Vagina (tissue), 2 donors: ENCODE measurements at places on chromosomes 13 and 19.
A peak's percentile ranks its signal among the peaks of the same experiment; 100 is the strongest.

DNA sequence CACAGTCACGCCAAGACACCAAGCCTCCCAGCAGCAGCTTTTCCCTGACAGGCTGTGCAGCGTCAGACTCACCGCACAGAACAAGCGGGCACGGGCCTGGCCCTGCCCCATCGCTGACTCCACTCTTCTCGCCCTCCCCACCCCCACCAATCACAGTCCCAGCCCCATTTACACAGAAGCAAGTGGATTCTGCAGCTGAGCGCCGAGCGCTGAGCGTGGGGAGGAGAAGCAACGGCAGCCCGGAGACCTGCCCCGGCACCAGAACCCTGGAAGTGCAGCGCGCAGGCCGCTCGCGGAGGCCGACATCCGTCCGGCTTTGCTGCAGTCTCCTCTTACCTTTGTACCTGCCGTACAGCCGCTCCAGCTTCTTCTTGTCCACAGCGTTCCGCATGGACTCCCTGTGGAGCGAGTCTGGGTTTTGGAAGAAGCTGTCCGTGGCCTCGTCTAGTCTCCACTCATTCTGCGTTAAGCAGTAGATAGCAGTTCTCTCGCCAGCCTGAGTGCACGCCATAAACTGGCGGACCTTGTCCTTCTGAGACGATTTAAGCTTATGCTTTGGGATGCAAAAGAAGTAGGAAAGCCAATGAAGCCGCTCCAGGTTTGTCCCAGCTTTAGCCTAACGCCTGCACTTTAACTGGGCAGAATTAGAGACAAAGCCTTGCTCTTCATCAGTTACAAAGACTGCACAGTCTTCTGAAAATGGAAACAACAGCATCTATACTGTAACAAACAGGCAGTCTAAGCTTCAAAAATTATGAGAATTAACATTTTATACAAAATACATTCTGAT is 6.8 kb downstream of the DCUN1D2 start:
- DNase-seq, result no peak

DNA sequence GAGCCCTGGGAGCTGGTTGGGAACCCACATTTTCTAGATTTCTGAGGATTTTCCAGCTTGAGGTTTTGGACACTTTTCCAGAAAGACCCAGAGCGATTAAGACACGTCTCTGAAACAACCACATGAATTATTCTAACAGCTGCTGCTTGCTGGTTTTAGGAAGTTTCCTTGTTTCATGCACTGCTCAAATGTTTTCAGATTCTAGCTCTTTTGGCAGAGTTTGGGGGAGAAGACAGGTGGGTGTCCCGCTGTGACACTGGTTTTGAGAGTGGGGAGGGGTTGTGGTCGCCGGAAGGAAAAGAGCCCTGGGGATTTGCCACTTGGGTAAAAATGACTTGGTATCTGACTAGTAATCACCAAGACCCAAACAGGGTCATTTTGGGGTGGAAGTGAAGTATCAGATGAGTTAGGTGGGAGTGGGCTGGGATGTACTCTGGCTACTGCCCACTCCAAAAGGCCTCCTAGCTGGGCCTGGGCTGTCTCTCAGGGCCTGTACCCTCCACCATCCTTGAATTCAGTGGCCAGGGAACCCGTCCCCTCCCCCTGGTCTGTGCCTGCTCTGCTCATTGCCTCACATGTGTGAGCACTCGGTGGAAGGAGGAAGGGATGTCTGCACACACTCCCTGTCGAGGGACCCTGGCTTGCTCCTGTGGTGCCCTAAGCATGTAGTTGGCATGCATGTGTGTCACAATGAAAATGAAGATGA is 13.2 kb downstream of the GATAD2A start:
- no peak for DNase-seq

DNA sequence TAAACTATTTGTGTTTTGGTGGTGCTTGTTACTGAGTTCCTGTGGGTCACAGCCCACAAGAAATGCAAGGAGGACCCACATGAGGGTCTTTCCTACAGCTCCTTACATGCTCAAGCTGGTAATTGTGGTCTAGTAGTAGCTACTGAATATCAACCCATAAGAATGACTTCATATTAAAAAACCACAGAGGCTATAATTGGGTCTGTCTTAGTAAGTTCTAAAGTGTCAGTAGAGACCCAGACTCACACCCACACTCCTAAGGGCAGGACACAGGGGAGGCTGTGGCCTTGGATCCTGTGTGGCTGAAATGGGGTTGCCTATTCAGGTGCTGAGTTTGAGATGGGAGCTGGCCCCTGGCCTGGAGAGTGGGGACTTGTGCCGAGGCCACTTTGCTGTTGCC is 19.6 kb downstream of the TFDP1 start:
- no peak for DNase-seq

- DNase-seq, result no peak
Measured at GRCh38 chr19:17687857-17688784, at the start of gene UNC13A. Gene UNC13A (minus strand): TSS chr19:17688354. CDS start chr19:17688199, 155 bp downstream.

- peak; percentile 90 for DNase-seq
Measured at GRCh38 chr19:30791088-30791487, 418.9 kb downstream of the ZNF536 start.

GRCh38 chr13:41547251-41548000 is 90.1 kb downstream of the RGCC start:
- DNase-seq, result no peak

DNA sequence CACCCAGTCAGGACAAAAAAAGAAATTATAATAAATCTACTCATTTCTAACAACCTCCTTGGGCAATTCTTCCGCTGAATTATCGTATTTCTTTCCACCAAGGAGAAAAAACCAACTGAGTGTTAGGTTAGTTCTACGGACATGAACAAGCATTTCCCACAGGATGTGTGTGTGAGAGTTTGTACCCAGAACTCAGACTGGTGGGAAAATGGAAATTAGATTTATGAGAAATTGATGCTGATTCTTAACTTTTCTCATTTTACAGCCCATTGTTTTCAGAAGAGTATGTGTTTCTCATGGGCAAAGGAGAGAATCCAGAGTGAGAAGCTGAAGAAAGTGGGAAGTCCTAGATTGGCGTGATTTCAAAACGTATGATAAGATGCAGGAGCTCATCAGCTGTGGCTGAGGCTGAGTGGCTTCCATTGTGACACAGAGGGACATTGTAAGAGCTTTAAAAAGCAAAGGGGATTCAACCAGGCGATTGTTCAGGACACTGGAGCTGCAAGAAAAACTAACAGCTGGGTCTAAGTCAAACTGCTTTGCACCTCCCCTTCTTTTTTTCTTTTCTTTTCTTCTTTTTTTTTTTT is 184.7 kb upstream of the ARGLU1 start:
- no peak for DNase-seq

DNA sequence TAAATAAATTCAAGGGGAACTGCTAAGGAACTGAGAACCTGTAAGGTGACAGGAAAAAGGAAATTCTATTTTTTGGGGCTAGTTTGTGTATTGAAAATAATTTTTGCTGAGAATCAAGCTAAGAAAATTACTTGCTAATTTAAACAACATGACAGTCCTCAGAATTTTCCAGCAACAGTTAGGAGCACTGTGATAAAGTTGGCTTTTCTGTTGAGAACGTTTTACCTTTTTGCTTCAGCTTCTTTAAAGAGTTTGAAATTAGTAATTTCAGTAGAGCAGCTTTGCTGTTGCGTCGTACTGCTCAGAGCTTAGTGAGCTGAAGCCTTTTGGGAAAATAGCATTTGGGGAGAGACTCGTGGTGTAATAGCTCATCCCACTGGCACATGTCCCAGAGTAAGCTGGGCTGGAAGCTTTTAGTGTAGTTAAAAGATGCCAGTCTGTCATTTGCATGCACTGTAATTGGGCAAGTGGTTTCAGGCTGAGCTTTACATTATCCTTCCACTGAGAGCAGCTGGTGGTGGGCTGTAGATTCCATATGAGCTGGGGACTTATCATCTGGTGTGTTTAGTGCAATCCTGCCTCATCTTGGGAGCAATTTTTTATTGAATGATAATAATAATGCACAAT is 69.8 kb downstream of the LRCH1 start:
- no peak for DNase-seq

GRCh38 chr19:43596842-43597461 is 557 bp downstream of the ZNF576 start:
- no peak for DNase-seq

DNA sequence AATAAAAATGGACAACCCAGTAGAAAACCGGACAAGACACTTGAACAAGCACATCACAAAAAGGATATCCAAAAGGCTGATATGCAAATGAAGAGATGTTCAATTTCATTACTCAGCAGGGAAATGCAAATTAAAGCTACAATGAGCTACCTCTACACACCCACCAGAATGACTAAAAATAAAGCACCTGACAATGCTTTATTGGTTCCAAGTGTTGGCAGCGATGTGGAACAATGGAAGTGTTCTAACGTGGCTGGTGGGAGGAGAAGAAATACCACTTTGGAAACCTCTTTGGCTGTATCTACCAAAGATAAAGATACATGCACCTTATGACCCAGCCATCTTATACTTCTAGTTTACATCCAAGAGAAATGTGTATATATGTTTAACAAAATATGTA is 3.7 kb upstream of the ACP7 start:
- DNase-seq, result no peak

GRCh38 chr13:57045826-57046546 is 94.7 kb upstream of the PRR20A start:
- DNase-seq, result no peak

GRCh38 chr19:30590596-30591229 is 218.5 kb downstream of the ZNF536 start:
- no peak for DNase-seq

DNA sequence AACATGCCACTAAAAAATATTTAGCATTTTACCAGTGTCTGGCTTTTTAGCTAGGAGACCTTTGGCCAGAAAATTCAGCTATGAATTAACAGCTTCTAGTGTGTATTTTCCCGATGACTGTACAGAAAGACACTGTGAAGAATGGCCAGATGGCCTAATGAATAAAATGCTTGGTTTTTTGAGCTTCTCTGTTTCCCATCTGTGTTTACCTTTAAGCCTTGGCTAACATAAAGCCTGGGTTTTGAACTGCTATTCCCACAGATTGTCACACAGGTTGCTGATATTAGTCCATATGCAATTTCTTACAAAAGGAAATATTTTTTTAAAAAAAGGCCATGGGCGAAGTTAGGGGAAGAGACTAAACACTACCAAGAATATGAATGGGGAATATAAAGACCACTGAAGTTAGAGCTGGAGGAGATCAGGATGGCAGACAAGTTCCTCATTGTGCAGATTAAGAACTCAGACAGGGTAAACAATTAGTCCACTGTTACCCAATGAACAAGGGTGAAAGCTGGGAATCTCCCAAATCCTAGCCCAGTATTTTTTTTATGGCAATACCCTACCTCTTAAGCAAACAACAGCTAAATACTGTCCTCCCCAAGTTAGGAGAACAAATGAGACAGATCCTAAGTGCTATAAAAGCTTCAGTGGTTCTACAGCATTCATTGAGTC is 95.1 kb downstream of the DCT start:
- no peak for DNase-seq

GRCh38 chr13:106597186-106597585 is 29.2 kb upstream of the ARGLU1 start:
- no peak for DNase-seq

- DNase-seq, result no peak
Measured at GRCh38 chr13:111640006-111640405, 319.6 kb downstream of the TEX29 start.

- DNase-seq, result no peak
Measured at GRCh38 chr13:45137526-45137925, 17.2 kb downstream of the GTF2F2 start.

- no peak for DNase-seq
Measured at GRCh38 chr13:88257706-88258105, 586.5 kb downstream of the SLITRK5 start.

DNA sequence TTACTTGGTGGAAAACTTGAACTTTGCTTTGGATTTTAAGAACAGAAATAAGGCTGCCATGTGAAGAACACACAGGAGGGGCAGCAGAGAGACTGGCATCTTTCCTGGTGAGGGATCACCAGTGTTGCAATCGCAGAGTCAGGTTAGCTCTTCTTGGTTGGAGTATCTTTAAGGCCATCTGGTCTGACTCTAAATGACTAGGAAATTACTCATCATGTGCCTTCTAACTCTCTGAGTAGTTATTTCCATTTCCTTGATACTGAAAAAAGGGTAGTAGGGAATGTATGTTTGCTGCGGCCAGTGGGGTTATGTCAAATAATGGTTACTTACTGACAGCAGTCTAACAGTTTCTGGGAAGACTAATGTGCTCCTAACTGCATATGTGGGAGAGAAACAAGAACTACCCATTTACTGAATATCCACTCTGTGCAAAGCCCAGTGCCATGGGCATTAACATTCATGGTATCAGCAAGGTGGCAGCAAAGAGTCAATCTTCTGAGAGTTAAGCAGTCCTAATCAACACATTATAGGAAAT is 122.1 kb downstream of the COG6 start:
- DNase-seq, result no peak

GRCh38 chr19:42158926-42159325 is 26.7 kb upstream of the POU2F2 start:
- DNase-seq, result no peak

DNA sequence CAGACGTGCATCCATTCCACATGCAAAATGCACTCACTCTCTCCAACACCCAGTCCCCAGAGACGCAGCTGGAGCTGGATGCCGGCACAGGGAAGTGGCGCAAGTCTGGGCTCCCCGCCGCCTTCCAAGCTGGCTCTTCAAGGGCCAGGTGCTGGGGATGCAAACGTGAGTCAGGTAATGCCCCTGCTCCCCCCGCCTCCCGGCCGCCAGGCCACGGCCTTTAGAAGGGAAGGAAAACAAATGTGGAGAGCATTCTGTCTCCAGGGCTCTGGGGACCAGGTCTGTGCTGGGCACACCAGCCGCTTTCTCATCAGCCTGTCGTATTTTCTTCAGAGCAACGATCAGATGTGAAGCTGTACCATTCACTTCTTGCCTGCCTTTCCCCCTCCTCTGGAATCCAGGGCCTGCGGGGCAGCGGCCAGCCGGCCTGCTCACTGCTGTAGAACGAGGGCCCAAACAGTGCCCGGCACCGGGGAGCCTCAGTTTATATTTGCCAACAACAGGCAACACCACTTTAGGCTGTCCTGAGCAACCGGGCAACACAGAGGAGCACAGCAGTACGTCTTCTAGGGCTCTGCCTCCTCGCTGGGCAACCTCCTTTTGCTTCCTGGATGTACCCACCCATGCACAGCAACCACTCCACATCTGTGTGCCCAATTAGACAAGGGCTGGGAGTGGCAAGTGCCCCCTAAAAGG is 3.8 kb downstream of the RAB20 start:
- no peak for DNase-seq

GRCh38 chr19:3201911-3202310 is 16.2 kb downstream of the NCLN start:
- no peak for DNase-seq

DNA sequence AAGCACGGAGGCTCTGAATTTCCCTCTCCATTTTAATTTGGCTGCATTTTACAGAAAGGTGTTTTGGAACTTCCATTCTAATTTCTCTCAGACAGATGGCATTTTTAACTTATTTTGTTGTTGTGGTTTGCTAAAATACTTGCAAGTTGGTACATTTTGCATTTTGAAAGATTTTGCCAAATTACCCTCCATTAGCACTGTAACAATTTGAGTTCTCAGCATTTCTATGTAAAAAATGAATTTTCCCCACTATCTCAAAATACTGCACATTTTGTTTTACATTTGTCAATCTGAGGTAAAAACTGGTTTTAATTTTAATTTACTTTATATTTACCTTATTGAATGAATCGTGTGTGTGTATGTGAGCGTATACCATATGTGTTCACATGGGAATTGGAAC is 7.0 kb upstream of the HNRNPL start:
- no peak for DNase-seq
